Activated T-cell treated with anti-CD3 and anti-CD28 coated beads, Interleukin-2, amount 50 U/mL, for 72 hours (primary cell): ENCODE measurements at places on chromosomes 4 and X. TPM values are rescaled to one million over a fixed set of nuclear protein-coding genes. Genes with fewer than 3 reads are reported as not detected.

The SLC26A1 gene
- not detected for total RNA-seq

The FAT4 gene
- total RNA-seq: not detected

The FABP2 gene
- total RNA-seq: not detected

The DRD5 gene
- not detected for total RNA-seq

The CDS1 gene
- total RNA-seq: 0.28 TPM

The CXCL11 gene
- total RNA-seq: 0.19 TPM

DNA sequence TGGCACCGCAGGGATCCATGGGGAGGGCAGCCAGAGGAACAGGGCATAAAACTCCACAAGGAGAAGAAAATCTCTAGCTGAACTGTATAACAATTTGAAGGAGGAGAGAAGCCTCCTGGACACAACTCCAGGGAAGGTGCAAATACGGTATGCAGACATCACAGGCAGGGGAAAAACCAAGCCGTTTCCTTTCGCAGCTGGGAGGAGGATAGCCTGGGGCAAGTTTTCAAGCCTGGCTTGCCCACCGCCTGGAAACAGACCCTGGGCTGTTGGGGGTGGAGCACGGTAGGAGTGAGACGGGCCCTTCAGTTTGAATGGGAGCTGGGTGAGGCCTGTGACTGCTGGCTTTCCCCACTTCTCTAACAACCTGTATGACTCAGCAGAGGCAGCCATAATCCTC is 43.4 kb upstream of the TAF9B start:
- DNase-seq: no peak

- no peak for DNase-seq
Observed at GRCh38 chr4:88017516-88018297, 10.3 kb downstream of the PKD2 start.

DNA sequence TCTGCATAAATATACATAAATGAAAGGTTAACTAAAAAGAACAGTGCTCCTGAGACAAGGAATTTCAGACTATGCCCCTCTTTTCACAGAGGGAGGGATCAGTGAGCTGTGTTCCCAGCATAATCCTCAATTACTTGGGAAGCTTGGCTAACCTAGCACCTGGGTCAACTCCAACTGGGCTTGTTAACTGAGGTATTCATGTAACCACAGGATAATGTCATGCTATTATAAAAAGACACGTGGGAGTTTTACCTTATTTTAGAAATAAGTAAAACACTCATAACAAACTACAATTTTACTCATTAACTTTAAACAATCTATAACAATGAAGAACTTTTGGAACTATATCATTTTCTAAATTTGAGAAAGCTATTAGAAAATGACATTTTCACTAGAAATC is 48.6 kb downstream of the RPGR start:
- DNase-seq: no peak

GRCh38 chr4:72388521-72388920 is 180.5 kb downstream of the ADAMTS3 start:
- DNase-seq: no peak

DNA sequence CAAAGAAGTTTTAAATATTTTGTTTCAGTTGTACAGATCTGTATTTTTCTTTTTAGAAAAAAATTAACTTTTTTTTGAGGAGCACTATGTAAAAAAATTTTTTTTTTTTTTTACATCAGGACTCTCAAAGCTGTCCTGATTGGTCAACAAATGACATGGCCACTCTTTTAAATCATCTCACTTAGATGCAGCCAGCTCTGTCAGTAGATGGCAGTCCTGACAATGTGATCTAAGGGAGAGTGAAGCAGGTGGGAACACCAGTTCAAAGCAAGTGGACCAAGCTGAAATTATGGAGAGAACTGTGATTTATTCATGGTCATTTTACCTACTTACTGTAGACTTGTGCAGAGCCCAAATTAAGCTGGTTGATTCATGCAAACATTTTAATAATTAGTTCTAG is 174.7 kb upstream of the GPRIN3 start:
- no peak for DNase-seq

DNA sequence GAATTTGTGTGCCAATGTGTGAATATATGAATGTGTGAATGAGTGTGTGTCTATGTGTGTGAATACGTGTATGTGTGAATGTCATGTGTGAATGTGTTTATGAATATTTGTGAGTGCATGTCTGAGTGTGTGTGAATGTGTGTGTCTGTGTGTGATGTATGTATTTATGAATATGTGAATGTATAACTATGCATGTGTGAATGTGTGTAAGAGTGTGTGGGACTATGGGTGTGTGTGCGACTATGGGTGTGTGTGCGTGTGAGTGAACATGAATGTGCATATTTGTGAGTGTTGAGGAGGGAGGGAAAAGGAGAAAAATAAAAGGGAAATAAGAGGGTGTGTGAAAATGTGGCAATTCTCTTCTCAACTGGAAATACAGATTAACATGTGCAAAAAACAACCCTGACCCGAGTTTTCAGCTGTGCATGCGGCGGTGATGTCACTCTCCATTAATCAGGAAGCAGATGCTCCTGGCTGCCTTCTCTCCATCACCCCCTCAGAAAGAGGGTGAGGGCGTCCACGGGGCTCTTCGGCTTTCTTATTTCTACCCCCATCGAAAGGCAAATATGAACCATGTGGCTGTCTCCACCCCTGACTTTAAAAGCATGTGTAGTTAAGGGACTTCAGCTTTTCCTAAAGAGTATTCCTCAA is 219.8 kb downstream of the MAML3 start:
- DNase-seq: no peak

GRCh38 chr4:7103607-7104365 is 35.9 kb upstream of the GRPEL1 start:
- peak; percentile 8 for DNase-seq

DNA sequence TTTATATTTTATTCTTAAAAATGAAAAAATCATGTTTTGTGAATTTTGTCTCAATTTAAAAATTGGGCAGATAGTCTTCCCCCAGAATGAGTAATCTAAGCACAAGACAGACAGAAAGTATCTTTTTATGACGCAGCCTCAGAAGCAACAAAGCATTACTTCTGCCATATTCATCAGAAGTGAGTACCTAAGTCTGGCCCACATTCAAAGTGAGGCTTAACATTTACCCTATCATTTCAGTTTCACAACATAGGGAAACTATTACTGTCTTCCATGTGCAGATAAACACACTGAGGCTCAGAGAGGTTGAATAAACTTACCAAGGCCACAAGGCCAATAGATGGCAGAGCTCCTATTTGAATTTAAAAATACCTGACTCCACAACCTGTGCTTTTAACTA is 4.4 kb upstream of the PRDX4 start:
- DNase-seq: peak; percentile 14

DNA sequence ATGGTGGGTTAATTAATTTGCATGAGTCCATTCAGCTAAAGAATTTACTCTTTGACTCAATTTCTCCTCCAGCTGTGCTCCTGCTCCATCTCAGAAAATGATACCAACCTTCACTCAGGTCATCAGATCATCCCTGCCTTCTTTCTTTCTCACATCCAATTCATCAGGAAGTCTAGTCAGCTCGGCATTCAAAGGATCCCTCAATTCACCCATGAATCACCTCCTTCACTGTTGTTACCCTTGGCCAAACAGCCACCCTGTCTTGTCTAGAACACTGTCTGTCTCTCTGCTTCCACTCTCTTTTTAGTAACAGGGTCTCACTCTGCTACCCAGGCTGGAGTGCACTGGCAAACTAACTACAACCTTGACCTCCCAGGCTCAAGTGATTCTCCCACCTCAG is 337.4 kb upstream of the SFRP2 start:
- DNase-seq: no peak

- DNase-seq: no peak
Observed at GRCh38 chr4:62199291-62199810, 999.2 kb downstream of the ADGRL3 start.

GRCh38 chr4:120009731-120010130 is 56.9 kb downstream of the MAD2L1 start:
- no peak for DNase-seq

DNA sequence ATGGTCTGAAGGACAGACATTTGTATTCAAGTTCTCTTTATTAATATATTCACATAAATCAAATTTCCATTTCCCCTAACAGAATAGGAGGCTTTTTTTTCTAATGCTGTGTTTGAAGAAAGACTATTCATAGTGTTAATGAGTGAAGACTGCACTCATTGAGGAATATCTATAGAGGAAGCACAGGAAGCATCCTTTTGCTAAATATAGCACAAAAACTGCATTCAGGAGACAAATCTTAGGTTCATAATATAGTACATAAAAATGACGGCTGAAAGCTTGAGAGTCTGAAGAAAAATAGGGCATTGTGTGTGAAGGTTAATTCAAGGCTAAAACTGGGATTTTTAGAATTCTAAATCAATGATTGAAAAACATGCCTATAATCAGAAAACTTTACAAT is 50.4 kb upstream of the ANKRD50 start:
- DNase-seq: no peak

GRCh38 chr4:134780244-134780643 is 578.7 kb upstream of the PABPC4L start:
- no peak for DNase-seq

DNA sequence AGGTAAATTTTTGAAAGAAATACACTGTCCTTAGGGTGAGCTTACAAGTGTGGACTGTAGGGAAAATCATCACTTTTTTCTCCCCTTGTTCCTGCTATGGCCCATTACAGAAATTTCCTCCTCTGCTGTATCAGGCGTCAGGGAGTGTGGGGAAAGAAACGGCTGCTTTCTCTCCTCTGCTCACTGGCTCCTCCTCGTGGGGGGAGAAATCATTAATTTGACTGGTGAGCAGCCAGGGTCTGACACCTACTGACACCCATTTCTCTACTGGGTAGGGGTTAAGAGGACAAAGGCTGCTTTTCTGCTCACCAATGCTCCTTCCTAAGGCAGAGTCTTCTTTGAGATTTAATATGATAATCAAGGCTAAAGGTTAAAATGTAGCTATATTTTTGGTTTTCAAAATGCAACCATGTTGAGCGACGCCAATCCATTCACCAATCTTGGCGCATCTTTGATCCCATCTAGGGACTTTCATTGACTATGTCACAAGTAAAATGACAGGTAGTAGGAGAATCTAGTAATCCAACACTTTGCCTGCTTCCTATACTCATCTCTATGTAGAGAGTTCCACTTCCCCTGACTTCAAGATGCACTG is 25.1 kb downstream of the SETD7 start:
- DNase-seq: peak; percentile 53

DNA sequence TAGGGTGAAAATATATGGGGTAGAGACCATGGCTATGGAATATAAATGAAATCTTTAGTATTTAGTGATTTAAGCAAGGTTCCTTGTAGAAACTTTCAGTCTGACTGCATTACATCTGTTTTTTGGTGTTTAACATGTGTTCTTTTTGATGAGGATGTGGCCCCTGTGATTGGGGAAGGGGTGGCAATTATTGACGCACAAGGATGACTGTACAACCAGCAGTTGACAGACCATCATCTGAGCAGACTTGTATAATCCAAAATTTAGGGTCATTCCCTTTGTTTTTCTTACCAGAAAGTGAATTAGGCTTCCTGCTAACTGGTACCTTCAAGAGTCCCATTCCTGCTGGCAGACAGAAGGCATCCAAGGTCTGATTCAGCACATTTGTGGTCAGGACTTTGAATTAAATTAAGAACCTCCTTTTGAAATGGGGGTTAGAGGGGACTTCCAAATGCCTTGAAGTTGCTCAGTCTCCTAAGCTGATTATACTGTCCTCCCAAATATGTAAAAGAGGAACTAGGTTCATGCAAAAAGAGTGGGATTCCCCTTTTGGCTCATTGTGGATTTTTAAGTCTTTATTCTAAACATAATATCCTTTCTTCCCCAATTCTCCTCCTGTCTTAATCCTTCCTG is 112.4 kb upstream of the CXCL13 start:
- no peak for DNase-seq

GRCh38 chrX:136214551-136214950 is 36.6 kb downstream of the MAP7D3 start:
- no peak for DNase-seq

DNA sequence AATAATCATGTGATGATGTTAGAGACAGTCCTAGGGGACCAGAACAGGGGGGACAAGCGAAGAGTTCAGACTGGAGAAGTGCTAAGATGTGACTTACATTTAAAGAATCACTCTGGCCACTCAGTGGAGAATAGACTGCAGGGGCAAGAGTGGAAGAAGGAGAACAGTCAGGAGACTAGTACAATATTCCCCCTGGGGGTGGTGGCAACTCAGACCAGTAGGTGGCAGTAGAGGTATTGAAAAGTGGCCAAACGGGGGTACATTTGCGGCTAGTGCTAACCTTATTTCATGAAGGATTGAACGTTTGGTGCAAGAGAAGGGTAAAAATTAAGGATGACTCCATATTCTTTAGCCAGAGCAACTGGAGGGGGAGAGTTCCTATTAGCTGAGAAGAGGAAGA is 2.7 kb upstream of the BMX start:
- DNase-seq: peak; percentile 44

DNA sequence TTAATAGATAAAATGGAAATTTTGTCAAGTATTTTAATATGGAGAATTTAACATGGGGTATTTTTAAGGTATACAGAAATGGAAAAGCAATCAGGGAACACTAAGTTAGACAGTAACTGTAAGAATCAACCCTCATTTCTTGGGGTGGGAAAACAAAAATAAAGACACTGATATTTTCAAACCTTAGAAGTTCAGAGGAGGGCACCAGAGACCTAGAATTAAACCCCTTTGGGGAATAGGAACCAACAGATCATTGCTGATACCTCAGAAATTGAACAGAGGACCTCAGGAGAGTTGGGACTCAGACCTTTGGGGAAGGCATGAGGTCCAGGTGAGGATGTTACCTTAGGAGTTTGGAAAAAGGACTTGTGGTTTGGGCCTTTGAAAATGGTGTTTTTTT is 435.6 kb downstream of the TMA16 start:
- no peak for DNase-seq

- no peak for DNase-seq
Observed at GRCh38 chrX:114583646-114584374, at the start of gene HTR2C. Gene HTR2C, plus strand, starts transcription at chrX:114584086. Its CDS starts 142,851 bp downstream, at chrX:114726937.

DNA sequence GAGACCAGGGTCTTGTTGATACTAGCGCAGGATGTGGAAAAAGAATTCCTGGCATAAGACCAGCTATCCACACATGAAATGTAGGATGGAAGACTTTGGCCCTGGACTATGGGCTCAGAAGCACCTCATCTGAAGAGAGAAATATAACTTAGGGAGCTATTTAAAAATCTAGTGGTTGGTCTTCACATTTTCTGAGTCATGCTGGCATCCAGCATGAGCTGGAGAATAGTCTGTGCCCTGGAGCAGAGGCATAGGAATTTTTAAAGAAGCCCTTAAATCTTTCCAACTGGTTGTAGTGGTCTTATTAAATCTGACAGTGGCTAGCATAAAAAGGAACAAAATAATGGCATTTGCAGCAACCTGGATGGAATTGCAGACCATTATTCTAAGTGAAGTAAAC is 86.3 kb downstream of the SMARCA5 start:
- no peak for DNase-seq

DNA sequence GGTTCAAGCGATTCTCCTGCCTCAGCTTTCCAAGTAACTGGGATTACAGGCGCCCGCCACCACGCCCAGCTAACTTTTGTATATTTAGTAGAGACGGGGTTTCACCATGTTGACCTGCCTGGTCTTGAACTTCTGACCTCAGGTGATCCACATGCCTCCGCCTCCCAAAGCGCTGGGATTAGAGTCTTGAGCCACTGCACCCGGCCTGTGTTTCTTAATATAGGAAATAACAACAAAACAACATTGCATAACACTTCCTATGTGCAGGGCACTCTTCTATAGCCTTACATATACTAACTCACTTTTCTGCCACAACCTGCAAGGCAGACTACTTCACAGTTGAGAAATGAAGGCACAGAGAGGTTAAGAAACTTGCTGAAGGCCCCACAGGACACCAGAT is 12.8 kb upstream of the TMEM131L start:
- no peak for DNase-seq
